ENCODE measurements at places on chromosomes 3 and 15.
A peak's percentile ranks its signal among the peaks of the same experiment; 100 is the strongest.

DNA sequence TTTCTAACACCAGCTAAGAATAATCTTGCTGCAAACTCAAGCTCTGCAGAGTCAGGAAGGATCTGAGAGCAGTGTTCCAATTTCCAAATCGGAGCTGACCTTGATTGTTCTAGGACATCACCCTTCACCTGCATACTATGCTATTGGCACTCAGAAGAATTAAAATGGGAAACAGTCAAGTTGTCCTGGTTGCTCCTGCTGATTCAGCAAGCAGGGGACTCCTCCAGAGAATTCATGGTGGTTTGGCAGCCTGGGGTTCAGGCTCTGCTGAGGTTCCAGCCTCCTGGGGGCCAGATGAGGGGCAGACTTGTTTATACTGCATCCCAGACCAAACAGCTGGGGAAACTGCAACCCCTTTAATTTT, 213.7 kb upstream of the ADAMTS9 start:
- no peak for DNase-seq

- no peak for DNase-seq
Observed at GRCh38 chr15:33586786-33587697, 276.3 kb downstream of the RYR3 start.

GRCh38 chr3:105255350-105255749, 111.4 kb upstream of the ALCAM start:
- DNase-seq: no peak

- DNase-seq: no peak
Observed at GRCh38 chr3:142117056-142117851, 32.1 kb downstream of the TFDP2 start.

- DNase-seq: no peak
Observed at GRCh38 chr3:29747991-29748390, 467.1 kb downstream of the RBMS3 start.

- peak; percentile 72 for DNase-seq
Observed at GRCh38 chr3:139935016-139935865, at the start of gene CLSTN2. TSS of gene CLSTN2 (plus strand) at chr3:139935185.

DNA sequence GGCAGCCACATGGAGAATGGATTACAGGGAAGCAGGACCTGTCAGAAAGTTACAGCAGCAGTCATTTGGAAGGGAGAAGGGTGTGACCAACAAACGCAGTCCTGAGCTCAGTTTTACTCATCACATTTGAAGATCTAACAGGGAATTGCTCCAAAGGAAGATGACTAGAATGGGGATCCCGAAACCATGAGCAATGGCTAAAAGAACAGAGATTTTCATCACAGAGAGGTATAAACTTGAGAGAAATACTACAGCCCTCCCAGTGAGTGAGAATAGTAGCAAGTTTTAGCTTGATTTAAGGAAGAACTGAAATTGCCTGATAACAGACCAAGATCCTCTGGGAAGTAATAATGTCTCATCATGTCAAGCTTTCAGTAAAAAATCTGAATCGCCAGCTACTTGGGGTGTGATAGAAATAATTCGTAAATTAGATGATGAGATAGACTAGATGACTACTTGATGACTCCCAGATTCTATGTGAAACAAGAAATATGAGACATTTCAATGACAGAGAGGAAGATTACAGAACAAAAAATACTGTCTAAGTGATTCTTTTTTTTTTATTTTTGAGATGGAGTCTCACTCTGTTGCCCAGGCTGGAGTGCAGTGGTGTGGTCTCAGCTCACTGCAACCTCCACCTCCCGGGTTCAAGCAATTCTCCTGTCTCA, 16.9 kb downstream of the CD47 start:
- no peak for DNase-seq

GRCh38 chr3:123790254-123791072, 93.7 kb downstream of the MYLK start:
- no peak for DNase-seq

DNA sequence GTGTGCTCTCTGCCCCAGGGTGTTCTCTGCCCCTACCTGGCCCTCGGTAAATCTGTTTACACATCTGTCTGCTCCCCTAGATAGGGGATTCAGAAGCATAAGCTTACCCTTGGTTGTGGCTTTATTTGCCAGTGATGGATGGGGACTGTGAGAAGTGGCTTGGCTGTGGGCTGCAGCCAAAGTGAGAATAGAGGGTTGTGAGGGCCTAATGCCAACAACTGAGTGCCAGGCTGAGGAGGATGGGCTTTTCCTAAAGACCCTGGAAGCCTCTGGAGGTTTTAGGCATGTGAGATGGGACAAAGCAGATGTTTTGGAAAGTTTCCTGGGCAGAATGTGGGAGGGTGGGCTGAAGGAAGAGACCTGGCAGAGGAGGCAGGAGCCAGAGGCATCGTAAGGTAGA, 15.4 kb upstream of the APEH start:
- no peak for DNase-seq

DNA sequence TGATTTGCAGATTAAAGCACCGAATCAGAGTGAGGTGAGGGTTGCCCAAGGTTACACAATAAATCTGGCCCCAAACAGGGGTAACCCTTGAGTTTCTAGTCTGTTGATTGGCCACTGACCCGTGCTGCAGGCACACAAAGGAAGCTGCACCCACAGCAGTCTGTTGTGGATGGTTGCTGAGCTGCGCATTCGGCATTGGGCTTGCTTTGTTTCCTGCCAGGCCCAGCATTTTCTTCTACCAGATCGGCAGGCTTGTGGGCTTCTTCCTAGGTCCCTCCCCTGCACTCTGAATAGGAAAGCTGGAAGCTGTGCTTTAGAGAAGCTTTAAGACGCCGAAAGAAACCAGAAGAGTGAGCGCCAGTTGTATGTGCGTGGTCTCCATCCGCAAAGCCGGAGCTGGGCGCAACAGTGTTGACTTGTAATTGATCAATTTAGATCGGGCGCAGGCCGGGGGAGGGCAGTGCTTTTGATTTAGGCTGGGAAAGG, 12.1 kb downstream of the B3GNT5 start:
- DNase-seq: no peak

DNA sequence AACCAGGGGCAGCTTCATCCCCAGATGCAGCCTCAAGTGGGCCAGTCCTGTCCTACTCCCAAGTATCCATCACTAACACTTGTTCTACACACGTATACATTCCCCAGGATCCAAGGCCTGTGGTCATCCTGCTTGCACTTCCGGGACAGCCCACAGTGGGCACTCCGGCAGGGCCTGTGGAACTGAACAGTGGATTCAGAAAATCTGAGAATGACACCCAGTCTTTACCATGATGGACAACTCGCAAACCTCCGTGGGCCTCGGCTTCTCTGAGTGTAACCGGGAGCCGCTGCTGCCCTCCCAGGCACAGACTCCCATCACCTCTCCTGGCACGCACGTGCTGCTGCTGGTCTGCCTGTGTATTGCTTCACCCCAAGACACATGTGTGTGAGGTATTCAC, 59.6 kb downstream of the ATP10A start:
- no peak for DNase-seq

GRCh38 chr3:130811557-130811956, 64.9 kb upstream of the PIK3R4 start:
- no peak for DNase-seq

GRCh38 chr3:113354307-113354706, 87.0 kb downstream of the CFAP44 start:
- DNase-seq: no peak

GRCh38 chr3:24678421-24678865, 183.8 kb upstream of the THRB start:
- DNase-seq: no peak

GRCh38 chr15:34812369-34812768, 17.0 kb upstream of the ACTC1 start:
- no peak for DNase-seq

GRCh38 chr3:32973982-32974381, 22.5 kb downstream of the CCR4 start:
- no peak for DNase-seq

DNA sequence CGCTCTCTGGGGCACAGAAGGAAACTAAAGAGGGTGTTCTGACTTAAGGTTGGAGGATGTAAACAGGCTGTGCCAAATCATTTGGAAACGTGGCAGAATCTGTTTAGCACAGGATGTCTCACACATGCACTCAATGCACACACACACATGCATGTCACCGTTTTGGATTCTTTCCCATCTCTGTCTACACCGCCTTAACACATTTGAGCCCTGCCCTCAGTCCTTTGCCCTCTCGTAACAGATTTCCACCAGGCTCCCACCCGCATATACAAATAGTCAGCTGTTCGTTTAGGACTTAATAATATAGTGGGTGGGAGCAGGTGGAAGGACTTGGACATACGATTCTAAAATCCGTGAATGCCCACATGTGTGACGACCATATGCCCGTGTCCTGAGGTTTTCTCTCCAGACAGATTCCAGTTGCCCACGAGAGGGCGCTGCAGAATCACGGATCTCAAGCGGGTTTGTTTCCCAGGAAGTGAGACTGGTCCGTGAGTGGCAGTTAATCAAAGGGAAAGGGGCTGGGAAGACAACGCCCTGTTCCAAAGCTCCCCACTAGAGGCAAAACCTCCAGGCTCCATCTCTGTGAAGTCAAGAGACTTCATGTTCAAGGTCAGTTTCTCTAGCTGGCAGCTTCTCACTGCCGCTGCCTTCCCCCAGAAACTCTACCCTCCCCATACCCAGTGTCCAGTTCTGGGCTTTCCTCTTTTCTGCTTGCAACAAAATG, 44.5 kb downstream of the NOX5 start:
- peak; percentile 69 for DNase-seq

DNA sequence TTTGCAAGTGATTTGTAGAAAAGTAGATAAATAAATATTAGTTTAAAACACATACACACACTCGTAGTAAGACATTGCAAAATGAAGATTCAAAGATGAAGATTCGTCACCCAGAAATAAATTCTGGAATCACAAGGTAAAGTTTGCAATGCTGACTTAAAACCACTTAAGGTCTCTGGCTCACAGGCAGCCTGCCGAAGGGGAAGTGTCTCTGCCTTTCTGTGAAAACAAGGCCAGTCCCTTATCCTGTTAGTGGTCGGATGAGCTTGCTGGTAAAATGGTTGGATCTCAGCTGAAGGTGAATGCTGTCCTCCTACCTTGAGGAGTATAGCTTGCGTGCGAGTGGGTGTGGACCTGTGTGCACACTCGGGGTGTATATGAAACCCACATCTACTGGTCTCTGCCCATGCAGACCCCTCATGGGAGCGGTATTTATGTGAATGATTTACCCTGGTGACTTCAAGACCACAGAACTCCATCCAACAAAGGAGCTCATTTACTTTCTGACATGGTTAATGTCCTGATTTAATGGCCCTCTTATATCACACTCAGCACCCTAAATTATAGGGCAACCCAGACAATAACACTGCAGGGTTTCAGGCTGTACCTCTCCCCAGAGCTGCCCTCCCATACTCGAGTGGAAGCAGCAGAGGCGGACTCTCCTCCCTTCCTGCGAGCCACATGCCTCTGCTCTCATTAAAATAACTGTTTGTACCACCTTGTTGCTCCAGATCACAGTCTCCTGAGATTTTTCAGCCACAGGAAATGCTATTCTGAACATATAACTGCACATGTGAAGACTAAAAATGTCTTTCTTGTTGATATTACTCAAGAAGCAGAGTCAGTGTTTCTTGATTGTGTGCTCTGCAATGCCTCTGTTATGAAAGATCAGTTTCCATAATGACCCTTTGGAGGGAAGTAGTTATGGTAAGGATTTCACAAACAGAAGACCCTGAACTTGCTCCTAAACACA, 45.9 kb upstream of the ALDH1A3 start:
- no peak for DNase-seq

DNA sequence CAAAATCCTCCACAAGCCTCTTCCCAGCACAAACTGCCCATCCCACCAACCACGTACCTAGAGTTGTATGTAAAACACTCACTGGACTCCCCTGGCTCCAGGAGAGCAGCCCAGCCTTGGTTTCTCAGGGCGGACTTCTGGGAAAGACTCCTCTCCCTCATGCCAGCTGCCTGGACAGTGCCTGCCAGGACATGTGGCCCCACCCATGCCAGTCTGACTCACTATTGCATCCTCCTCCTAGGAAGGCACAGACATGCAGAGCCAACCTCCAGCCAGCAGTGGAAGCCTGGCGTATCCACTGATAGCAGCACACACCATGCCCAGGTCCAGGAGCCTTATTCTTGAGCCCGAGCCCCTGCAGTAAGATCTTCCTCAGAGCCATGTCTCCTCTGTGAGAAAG, 8.6 kb downstream of the PKM start:
- no peak for DNase-seq

- DNase-seq: no peak
Observed at GRCh38 chr3:141289228-141289772, 57.7 kb downstream of the PXYLP1 start.

DNA sequence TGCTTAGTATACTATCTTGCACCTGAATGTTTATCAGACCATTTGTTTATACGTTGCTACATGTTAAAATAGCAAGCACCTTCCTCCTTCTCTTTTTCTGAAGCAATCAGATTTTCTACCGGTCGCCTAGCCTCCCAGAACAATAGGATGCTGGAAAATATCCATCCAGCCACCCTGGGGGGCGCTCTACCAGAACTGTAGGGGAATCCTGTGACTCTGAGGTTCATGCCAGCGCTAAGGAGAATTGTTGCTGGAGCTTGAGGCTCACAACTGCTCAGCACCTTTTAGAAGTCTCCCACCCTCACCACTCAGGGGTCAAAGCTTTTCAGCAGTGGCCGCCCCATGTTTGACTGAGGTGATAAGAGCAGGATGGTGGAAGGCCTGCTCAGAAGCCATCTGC, 27.5 kb downstream of the SQOR start:
- no peak for DNase-seq

DNA sequence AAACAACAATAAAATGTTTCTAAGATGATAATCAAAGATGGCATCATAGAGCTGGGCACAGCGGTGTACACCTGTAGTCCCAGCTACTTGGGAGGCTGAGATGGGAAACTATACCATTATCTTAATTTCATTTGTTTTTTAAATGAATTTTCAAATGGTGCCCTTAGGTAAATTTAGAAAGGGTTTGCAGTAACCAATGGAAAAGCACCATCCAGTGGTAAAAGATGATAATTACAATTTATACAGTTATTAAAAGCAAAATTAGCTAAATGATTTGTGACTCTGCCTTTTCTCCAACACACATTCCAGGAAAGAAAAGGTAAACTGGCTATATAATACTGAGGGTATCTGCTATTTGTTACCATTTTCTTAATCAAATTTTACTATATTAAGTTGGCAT, 14.4 kb upstream of the ANKRD28 start:
- no peak for DNase-seq
